ENCODE measurements at places on chromosomes 2 and 18. TPM values are rescaled to one million over a fixed set of nuclear protein-coding genes. Genes with fewer than 3 reads are reported as not detected.

GRCh38 chr18:56322406-56322805, 316.0 kb downstream of the TXNL1 start:
- H3K27ac ChIP-seq, result no peak overlapping the region
- no peak overlapping the region for H3K4me3 ChIP-seq
- no peak for DNase-seq
- no peaks in the 10 kb centered on the region for H3K36me3 ChIP-seq
- no peaks in the 10 kb centered on the region for H3K4me1 ChIP-seq

DNA sequence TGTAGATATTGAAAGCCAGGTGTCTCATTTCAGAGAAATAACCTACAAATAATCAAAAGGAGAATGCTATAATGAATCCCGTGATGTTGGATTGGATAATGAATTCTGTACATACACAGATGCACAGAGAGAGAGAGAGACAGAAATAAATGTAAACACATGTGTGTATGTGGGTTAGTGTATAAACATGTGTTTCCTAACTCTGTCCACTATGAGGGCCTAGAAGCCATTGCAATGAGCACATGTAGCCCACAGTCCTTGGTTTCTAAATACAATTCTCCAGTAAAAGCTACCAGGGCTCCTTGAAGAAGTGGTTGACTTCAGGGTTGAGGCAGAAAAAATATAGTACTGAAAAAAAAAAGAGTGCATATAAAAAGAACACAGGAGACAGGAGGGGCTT, 109.5 kb downstream of the INHBB start:
- peaks cover 5% of the 10 kb centered on the region for H3K36me3 ChIP-seq
- H3K4me3 ChIP-seq, result no peak overlapping the region
- DNase-seq, result no peak
- H3K27me3 ChIP-seq, result peaks cover 19% of the 10 kb centered on the region
- H3K27ac ChIP-seq, result no peak overlapping the region

DNA sequence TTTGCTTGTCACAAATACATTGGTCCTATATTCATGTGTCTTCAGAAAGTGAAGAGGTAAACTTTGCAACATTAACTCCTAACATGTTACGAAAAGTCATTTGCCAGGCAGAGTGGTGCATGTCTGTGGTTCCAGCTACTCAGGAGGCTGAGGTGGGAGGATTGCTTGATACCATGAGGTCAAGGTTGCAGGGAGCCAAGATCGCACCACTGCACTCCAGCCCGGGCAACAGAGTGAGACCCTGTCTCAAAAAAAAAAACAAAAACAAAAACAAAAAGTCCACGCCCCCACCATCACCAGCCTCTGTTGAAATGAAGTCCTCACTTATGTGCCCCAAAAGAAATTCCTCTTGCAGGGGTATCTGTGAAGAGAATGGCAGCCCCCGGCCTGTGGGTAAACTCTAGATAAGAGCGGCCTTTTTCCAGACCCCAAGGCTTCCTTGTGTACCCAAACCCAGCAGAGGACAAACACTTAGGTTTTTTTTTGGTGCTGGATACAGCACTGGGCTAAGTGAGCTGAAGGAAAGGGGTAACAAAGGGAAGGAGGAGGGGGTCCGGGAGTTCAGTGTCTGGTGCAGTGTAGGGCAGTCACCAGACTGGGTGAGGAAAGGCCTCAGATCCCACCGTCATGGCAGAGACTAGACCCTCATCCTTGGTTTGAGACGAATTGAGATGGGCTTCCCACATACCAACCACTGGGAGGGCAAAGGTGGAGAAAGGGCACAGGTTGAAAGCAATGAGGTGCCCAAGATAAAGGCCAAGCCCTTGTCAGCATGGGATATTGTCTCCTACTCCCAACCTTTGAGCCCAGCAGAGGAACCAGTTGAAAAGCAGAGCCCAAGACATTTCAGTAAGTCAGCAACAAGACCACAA, 19.2 kb downstream of the HSPD1 start:
- no peak for DNase-seq
- H3K4me3 ChIP-seq, result no peak overlapping the region
- H3K27ac ChIP-seq, result no peak overlapping the region
- no peaks in the 10 kb centered on the region for H3K27me3 ChIP-seq
- peaks cover 15% of the 10 kb centered on the region for H3K36me3 ChIP-seq

DNA sequence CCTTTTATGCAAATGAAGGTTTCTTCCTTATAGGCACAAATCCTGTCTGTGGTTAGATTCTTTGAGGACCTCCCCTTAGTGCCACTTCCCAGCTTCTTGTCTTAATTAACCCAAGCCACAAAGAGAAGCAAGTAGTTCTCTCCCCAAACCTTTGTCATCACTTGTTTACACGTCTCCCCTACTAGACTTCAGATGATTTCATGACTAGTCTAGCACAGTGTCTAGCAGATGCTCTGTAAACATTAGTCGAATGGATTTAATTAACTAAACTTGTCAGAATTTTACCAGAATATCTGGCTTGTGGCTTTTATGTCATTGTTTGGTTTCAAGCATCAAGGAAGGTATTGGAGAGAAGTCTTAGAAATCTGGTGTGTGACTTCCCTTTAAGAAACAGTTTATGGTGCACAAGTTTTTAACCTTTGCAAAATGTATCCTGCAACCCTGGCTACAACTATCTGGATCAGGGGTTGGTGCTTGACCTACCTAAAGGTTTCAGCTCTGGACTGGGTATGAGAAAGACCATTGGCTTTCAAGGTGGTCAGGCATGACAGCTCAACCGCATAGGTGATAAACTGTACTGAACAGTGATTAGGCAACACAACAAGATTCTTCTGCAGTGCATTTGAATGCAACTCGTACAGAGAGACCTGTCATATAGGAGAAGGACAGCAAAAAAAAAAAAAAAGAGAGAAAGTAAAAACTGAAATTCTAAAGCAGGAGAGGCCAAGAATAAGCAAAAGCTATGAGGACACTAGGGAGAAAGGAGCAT, 93.2 kb upstream of the CCDC150 start:
- no peaks in the 10 kb centered on the region for H3K27me3 ChIP-seq
- no peaks in the 10 kb centered on the region for H3K4me1 ChIP-seq
- no peak overlapping the region for H3K27ac ChIP-seq
- DNase-seq, result no peak

- no peaks in the 10 kb centered on the region for H3K4me1 ChIP-seq
- H3K36me3 ChIP-seq, result no peaks in the 10 kb centered on the region
- DNase-seq, result no peak
Measured at GRCh38 chr2:145601361-145601925, 1081.5 kb upstream of the ZEB2 start.

The ARHGAP25 gene
- 107 TPM for polyA plus RNA-seq

The AKAIN1 gene
- polyA plus RNA-seq, result not detected

DNA sequence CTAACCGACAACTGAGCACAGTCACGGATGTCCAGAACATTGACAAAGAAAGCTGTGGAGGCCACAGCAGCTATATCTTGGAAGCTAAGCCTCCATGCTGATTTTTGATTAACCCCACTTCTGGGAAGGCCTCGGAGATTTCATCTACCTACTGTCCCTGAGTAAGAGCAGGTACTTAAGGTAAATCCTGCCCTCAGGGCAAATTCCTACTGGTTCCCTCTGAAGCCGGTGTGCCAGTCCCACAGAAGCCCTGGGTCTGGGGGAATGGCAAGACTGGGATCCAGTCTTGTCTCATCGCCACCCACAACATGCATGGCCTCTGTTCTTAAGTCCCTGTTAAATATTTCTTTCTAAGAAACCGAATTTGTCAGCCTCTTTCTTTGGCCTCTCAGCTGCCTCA, 18.7 kb downstream of the PER2 start:
- no peak for DNase-seq
- no peaks in the 10 kb centered on the region for H3K27me3 ChIP-seq
- peak overlapping the region; percentile 77 for H3K27ac ChIP-seq
- peaks cover 30% of the 10 kb centered on the region for H3K36me3 ChIP-seq
- H3K4me1 ChIP-seq, result no peaks in the 10 kb centered on the region

DNA sequence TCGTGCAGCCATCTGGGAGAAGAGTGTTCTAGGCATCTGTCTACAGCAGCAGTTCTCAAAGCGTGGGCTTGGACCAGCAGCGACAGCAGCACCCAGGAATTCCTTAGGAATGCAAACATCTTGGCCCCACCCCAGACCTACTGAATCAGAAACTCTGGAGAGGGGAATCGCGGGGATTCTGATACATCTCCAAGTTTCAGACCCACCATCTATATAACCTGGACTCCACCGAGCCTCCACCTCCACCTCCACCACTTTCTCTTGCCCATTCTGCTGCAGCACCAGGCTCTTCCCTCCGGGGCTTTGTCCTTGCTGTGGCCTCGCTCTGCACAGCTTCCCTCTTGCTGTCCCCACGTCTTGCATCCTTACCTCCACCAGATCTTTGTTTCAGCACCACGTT, 256.4 kb downstream of the BCL2 start:
- no peaks in the 10 kb centered on the region for H3K36me3 ChIP-seq
- H3K4me1 ChIP-seq, result peaks cover 4% of the 10 kb centered on the region
- no peak overlapping the region for H3K4me3 ChIP-seq
- peaks cover 5% of the 10 kb centered on the region for H3K27me3 ChIP-seq
- no peak for DNase-seq
- H3K27ac ChIP-seq, result no peak overlapping the region

DNA sequence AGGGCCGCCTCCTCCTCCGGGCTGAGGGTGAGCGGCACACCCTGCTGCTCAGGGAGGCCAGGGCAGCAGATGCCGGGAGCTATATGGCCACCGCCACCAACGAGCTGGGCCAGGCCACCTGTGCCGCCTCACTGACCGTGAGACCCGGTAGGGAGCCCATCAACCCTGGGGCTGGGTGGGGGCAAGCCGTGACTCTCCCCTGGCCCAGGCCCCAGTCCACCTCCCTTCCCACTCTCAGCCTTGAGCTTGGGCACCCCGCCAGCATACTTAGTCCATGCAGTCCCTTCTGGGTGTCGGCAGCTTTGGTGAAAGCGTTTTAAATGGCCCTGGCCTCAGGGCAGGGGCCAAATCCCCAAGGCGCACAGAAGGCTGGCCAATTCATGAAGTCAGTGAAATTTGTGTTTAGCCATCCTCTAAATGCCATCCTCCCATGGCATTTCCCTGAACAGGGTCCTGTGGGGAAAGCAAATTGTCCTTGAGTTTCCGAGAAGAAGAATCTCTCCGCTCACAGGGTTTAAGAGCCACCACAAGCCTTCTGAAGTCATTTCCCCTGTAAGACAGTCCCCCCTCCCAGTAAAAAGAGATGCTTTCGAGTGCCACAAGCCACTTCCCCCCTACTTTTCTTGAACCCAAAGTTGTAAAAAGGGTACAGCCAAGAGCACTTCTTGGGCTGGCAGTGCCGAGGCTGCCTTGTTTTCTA, 17.2 kb downstream of the SPEG start:
- peaks cover 12% of the 10 kb centered on the region for H3K27me3 ChIP-seq
- H3K4me3 ChIP-seq, result no peak overlapping the region
- no peaks in the 10 kb centered on the region for H3K4me1 ChIP-seq
- H3K36me3 ChIP-seq, result no peaks in the 10 kb centered on the region
- DNase-seq, result no peak

- no peaks in the 10 kb centered on the region for H3K36me3 ChIP-seq
- no peak overlapping the region for H3K27ac ChIP-seq
- H3K4me3 ChIP-seq, result no peak overlapping the region
- no peaks in the 10 kb centered on the region for H3K27me3 ChIP-seq
- no peak for DNase-seq
Measured at GRCh38 chr2:103287746-103288145, 525.9 kb downstream of the TMEM182 start.

GRCh38 chr2:98507891-98508708, 63.4 kb downstream of the INPP4A start:
- H3K27me3 ChIP-seq, result peaks cover 5% of the 10 kb centered on the region
- H3K27ac ChIP-seq, result peak overlapping the region; percentile 84
- peaks cover 10% of the 10 kb centered on the region for H3K36me3 ChIP-seq
- no peak for DNase-seq

DNA sequence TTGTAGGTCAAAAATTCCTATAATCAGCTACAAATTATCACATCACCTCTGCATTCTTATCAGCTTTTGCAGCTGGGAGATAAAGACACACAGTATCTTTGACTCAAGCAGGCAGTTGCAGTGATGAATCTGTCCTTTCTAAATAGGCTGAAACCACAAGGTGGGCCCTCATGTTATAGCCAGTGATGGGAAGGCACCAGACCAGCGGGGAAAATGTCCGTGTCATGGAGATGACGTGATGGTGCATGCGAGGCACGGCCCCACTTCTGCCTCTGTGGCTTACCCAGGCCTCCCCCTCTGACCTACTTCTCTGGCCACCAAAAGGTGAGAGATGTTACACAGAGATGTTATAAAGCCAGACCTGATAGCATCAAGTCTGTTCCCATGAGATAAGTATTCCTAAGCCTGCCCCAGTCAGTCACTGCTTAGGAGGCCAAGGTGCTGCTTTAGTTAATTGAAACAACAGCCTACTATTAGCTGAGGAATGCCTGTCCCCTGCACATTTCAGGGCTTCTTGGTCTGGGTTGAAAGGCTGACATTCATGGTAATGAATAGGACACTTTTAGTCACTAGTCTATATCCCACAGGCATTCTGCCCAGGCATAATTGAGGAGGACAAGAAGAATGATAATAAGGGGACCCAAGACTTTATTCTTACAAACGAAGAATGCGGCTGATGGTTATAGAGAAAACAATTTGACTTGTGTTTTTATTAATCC, 327.9 kb downstream of the LPIN1 start:
- peaks cover 6% of the 10 kb centered on the region for H3K27me3 ChIP-seq
- peak overlapping the region; percentile 61 for H3K4me3 ChIP-seq
- no peak overlapping the region for H3K27ac ChIP-seq
